ENCODE measurements at places on chromosomes 6 and 20. TPM values are rescaled to one million over a fixed set of nuclear protein-coding genes. Genes with fewer than 3 reads are reported as not detected.

GRCh38 chr6:138608896-138609295, 109.6 kb upstream of the NHSL1 start:
- H3K36me3 ChIP-seq = no peaks in the 10 kb centered on the region
- DNase-seq = no peak
- no peaks in the 10 kb centered on the region for H3K27me3 ChIP-seq
- no peaks in the 10 kb centered on the region for H3K4me1 ChIP-seq
- H3K27ac ChIP-seq = no peak overlapping the region

GRCh38 chr20:25223765-25224720, 23.8 kb upstream of the PYGB start:
- H3K4me3 ChIP-seq = no peak overlapping the region
- H3K27me3 ChIP-seq = no peaks in the 10 kb centered on the region
- H3K27ac ChIP-seq = peak overlapping the region; percentile 90
- peaks cover 33% of the 10 kb centered on the region for H3K36me3 ChIP-seq

- H3K4me3 ChIP-seq = no peak overlapping the region
- peaks cover 31% of the 10 kb centered on the region for H3K36me3 ChIP-seq
- no peak overlapping the region for H3K27ac ChIP-seq
- H3K4me1 ChIP-seq = no peaks in the 10 kb centered on the region
Measured at GRCh38 chr6:33443619-33444504, 10.5 kb upstream of the ZBTB9 start.

- no peak overlapping the region for H3K4me3 ChIP-seq
- no peak for DNase-seq
- no peaks in the 10 kb centered on the region for H3K36me3 ChIP-seq
- no peaks in the 10 kb centered on the region for H3K4me1 ChIP-seq
- no peaks in the 10 kb centered on the region for H3K27me3 ChIP-seq
- no peak overlapping the region for H3K27ac ChIP-seq
Measured at GRCh38 chr6:150395388-150396009, 26.7 kb downstream of the IYD start.

DNA sequence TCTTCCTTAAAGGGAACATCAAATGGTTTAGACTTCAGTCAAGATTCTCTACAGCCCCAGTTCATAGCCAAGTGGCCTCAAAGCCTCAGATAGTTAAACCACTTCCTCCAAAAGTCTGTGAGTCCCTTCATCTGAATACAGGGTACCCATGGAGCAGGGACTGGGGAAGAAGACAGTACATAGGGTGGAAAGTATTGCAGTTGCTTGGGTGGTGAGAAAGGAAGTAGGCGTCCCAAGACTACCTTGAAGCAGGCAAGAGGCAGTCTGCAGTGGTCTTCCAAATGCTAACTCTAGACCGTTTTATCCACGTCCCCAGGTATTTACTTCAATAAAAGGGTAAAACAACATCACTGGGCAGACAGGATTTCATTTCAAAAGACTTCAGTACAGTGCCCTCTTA, 2.0 kb downstream of the FYN start:
- H3K4me3 ChIP-seq = peak overlapping the region; percentile 87
- peak overlapping the region; percentile 91 for H3K27ac ChIP-seq
- no peak for DNase-seq

DNA sequence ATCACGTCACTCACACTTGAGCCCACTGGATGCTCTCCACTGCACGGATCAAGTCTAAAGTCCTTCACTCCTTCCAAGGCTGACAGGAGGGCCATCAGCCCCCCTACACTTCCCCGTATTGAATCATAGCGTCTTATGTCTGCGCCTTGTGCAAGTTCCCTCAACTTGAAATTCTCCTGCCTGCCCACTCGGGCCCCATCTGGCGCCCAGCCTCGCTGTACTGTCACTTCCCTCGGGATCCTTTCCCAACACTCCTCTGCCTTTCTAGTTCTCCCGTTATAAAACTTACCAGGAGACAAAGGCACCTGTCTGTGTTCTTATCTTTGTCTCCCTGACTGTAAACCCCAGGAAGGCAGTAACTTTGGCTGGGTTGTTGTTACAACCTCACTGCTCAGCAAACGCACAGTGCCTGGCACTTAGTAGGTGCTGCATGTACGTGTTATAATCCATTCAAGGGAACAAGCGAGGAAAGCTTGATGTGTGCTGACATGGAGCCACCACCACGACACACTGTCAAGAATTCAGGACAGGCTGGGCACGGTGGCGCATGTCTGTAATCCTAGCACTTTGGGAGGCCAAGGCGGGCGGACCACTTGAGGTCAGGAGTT, 33.8 kb upstream of the ZFAND3 start:
- H3K4me1 ChIP-seq = peaks cover 21% of the 10 kb centered on the region
- H3K27me3 ChIP-seq = peaks cover 30% of the 10 kb centered on the region
- H3K36me3 ChIP-seq = no peaks in the 10 kb centered on the region

- H3K36me3 ChIP-seq = no peaks in the 10 kb centered on the region
- DNase-seq = no peak
- no peak overlapping the region for H3K4me3 ChIP-seq
- no peak overlapping the region for H3K27ac ChIP-seq
- H3K4me1 ChIP-seq = no peaks in the 10 kb centered on the region
Measured at GRCh38 chr6:11826779-11827178, 48.2 kb upstream of the ADTRP start.

Gene TMEM14C
- 132 TPM for total RNA-seq

Gene PTK7
- total RNA-seq = 2.6 TPM
